ENCODE measurements at places on chromosomes 5 and 9. TPM values are rescaled to one million over a fixed set of nuclear protein-coding genes. Genes with fewer than 3 reads are reported as not detected.

Gene PCDHB5
- 7.3 TPM for total RNA-seq

Gene NMUR2
- 0.80 TPM for total RNA-seq

Gene DMRTA1
- total RNA-seq = 1.2 TPM

Gene FBP1
- 35.9 TPM for total RNA-seq

- no peak overlapping the region for H3K27ac ChIP-seq
- no peak overlapping the region for H3K4me3 ChIP-seq
- no peak for DNase-seq
These were observed 4.3 kb upstream of the FYB1 start for GRCh38 chr5:39223565-39224156.

DNA sequence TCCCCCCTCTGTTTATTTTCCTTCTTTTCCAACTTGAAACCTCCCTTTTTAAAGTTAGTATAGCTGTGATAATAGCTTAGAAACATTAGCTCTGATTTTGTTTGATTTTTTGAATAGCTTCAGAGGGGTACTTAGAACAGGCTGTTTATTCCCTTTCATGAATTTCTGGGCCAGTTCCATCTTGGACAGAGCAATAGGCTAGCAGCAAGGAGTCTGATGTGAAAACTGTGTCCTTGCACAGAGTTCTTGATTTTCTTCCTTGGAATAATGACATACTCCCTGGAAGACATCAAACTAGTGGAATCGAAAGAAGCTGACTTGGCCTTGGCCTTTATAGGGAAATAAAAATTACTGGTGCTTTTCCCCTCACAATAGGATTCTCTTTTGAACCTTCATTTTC is 32.9 kb downstream of the NTRK2 start:
- no peak for DNase-seq
- peaks cover 6% of the 10 kb centered on the region for H3K27me3 ChIP-seq
- peaks cover 16% of the 10 kb centered on the region for H3K4me1 ChIP-seq
- no peak overlapping the region for H3K4me3 ChIP-seq
- no peak overlapping the region for H3K27ac ChIP-seq
- H3K36me3 ChIP-seq = peaks cover 11% of the 10 kb centered on the region

- H3K4me3 ChIP-seq = no peak overlapping the region
- no peak for DNase-seq
- H3K4me1 ChIP-seq = no peaks in the 10 kb centered on the region
- peaks cover 4% of the 10 kb centered on the region for H3K27me3 ChIP-seq
- H3K27ac ChIP-seq = no peak overlapping the region
These were observed 115.1 kb downstream of the PALM2AKAP2 start for GRCh38 chr9:109894921-109895758.

DNA sequence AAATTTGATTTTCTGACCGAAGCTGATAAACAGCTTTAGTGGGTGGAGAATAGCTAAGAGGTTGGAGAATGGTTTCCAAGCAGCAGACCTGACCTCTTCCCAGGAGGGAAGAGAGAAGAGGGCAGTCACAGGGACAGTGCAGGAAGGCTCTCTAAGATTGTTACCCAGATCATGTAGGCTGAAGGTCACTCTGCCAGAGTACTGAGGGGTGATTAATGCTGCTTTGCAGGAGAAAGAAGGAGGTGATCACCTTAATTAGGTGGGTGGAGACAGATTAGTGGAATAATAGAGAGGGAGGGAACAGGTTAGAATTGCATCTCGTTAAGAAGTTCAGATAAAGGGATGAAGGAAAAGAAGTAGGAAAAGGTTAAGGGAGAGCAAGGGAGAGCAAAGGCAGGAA is 440.5 kb downstream of the BRINP1 start:
- DNase-seq = no peak
- no peaks in the 10 kb centered on the region for H3K27me3 ChIP-seq
- no peak overlapping the region for H3K4me3 ChIP-seq
- no peak overlapping the region for H3K27ac ChIP-seq
- H3K36me3 ChIP-seq = no peaks in the 10 kb centered on the region

All from type B pancreatic cell (in vitro differentiated cells).